ENCODE measurements at places on chromosomes 16 and 17.

- no peak for DNase-seq
These were observed 16.3 kb upstream of the CDH15 start for GRCh38 chr16:89155184-89155679.

GRCh38 chr16:48420437-48420836 is 35.2 kb upstream of the SIAH1 start:
- DNase-seq, result no peak

- DNase-seq, result no peak
These were observed 1.7 kb upstream of the RBBP6 start for GRCh38 chr16:24537474-24538337.

- DNase-seq, result no peak
These were observed 272.3 kb downstream of the FOXL1 start for GRCh38 chr16:86850670-86851069.

- DNase-seq, result no peak
These were observed 21.1 kb downstream of the ETV4 start for GRCh38 chr17:43524945-43525575.

GRCh38 chr17:35875072-35875799 is 4.9 kb downstream of the CCL5 start:
- no peak for DNase-seq

DNA sequence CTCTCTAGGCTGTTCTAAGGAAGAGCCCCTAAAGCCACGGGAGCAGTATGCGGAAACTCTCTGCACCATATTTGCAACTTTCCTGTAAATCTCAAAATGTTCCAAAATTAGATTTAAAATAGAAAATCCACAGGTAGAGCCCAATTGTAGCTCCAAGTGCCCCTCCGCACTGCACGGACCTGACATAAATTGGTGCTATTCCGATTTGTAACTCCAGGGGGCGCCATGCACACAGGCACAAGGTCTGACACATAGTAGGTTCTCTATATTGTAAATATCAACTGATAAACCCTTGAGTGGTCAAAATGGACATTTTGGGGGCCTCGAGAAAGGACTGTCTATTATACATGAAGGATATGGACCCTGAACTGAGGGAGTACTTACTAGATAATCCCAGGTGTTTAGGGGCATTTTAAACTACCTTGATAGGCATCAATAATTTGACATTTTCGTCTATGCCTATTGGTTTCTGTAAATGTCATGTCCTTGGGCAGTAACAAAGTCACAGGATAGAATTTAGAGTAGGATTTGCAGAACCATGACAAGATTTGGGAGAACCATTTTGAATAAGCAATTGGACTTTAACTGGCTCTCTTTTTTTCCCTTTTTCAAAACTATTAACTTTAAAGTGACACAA is 36.6 kb upstream of the TMEM132E start:
- no peak for DNase-seq

DNA sequence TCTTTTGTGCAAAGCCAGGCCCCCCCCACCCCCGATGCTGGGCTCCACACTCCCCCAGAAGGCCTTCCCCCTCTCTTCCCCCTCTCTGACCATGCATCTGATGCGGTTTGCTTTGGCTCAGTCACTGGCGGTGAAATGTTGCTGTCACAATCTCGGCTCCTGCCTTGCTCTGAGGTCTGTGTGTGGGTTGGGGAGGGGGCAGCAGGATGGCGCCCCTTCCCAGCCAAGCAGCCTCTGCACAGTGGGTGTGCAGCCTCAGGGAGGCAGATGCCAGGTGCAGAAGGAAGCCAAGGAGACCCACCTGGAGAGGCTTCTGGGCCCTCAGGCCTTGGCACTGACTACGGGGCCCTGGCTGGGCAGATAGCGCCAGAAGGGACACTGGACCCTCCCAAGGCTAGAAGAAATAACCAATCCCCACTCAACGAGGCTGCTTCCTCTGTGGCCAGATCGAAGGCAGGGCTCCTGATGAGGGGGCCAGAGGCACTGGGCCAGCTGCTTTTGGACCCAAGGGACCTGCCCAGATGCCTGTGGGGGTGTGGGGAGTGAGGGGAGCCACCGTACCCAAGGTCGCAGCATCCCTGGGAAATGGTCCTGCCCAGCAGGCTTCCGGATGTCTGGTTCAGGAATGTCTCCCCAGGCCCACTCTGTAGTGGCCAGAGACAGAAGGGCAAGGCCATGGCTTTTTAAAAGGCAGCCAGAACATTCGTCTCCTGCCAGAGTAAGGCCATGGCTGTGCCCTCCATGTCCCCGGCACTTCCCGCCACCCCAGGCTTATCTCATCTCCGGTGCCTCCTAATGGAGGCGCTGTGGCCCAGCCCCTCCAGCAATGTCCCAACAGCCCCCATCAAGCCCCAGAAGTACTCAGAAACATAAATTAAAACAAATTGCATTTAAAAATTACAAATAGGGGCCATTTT is 43.4 kb upstream of the SLC38A10 start:
- no peak for DNase-seq
